T-helper 2 cell treated with Interferon-gamma antibody and Interleukin-4, amounts not matched to agents 5 μg/mL and 100 μg/mL, for 36 hours (primary cell): ENCODE measurements at places on chromosomes 3 and 15.
A peak's percentile ranks its signal among the peaks of the same experiment; 100 is the strongest.

- no peak for DNase-seq
- H3K4me3 ChIP-seq: peak overlapping the region; percentile 98
Observed at GRCh38 chr3:32952369-32953077, 1.1 kb downstream of the CCR4 start.

GRCh38 chr3:31728403-31728802 is 195.7 kb downstream of the STT3B start:
- H3K36me3 ChIP-seq: no peaks in the 10 kb centered on the region
- no peak overlapping the region for H3K27ac ChIP-seq
- peaks cover 4% of the 10 kb centered on the region for H3K27me3 ChIP-seq
- no peak overlapping the region for H3K4me3 ChIP-seq

DNA sequence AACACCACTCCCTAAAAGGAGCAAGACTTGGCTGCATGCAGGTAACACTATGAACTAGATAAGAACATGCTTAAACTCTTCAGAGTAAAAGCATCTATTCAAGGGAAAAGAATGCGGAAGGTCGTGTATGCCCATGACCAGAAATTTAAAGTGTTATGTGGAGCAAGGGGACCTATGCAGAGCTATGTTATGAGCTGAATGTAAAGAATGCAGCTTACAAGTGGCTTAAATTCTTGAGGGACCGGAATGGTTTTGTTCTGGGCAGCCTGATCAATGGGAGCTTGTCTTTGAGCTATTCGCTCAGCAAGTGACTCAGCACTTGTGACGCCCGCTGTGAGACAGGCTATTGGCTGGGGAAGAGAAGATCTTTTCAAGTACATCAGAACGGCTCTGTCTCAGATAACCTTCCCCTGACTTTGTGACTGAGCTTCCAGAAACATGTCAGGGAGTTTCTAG is 367.5 kb upstream of the THBS1 start:
- no peak overlapping the region for H3K27ac ChIP-seq
- H3K36me3 ChIP-seq: no peaks in the 10 kb centered on the region
- H3K27me3 ChIP-seq: peaks cover 18% of the 10 kb centered on the region

GRCh38 chr15:74530771-74531143 is 10.3 kb upstream of the ARID3B start:
- H3K4me3 ChIP-seq: no peak overlapping the region
- H3K36me3 ChIP-seq: no peaks in the 10 kb centered on the region
- H3K4me1 ChIP-seq: peaks cover 6% of the 10 kb centered on the region
- no peaks in the 10 kb centered on the region for H3K27me3 ChIP-seq
- DNase-seq: no peak

GRCh38 chr3:56219894-56220805 is 248.1 kb downstream of the ERC2 start:
- no peaks in the 10 kb centered on the region for H3K4me1 ChIP-seq
- H3K27ac ChIP-seq: no peak overlapping the region
- no peaks in the 10 kb centered on the region for H3K36me3 ChIP-seq
- H3K27me3 ChIP-seq: no peaks in the 10 kb centered on the region
- DNase-seq: no peak

DNA sequence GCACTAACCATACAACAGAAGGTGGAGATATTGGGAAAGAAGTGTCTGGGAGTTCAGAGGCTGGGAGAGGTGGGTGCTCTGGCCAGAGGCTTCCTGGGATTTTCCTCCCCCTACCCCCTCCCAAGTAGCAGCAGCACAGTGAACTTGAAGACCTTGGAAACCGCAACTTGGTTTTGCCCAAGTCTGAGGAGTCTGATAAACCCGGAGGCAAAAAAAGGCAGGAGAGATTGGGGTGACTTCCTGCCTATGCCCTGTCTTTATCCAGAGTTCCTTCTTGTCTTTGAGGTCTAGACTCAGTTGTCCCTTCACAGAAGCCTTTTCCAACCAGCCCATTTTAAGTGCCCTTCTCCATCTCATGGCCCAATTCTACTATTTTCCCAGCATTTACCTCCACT is 25.4 kb upstream of the THRB start:
- peaks cover 40% of the 10 kb centered on the region for H3K27me3 ChIP-seq
- H3K27ac ChIP-seq: no peak overlapping the region
- no peak overlapping the region for H3K4me3 ChIP-seq

DNA sequence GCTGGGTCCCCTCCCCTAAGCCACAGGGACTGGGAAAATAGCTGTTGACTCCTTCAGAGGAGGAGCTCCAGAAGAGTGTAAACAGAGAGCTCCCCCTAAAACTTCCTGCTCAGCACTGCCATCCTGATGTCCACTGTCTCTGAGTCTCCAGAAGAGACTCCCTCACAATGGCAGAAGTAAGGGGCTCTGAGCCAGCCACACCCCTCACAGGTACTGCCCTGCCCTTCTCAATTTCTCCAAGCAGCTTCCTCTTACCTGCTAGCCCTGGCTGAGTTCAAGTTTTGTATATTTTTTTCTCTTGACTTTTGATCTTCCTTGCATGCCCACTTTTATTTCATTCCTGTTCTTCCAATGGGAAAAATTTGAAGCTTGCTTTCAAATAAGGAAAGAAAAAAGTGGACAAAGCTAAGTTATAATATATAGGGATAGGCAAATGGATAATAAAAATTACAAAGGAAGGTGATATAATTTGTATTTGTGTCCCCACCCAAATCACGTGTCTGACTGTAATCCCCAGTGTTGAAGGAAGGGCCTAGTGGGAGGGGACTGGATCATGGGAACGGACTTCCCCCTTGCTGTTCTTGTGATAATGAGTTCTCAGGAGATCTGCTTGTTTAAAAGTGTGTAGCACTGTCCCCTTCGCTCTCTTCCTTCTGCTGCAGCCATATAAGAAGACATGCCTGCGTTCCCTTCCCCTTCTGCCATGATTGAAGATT is 442.2 kb upstream of the WNT5A start:
- H3K4me1 ChIP-seq: no peaks in the 10 kb centered on the region
- no peak overlapping the region for H3K27ac ChIP-seq
- no peak overlapping the region for H3K4me3 ChIP-seq

- H3K27me3 ChIP-seq: peaks cover 3% of the 10 kb centered on the region
- peak overlapping the region; percentile 28 for H3K4me3 ChIP-seq
- H3K4me1 ChIP-seq: peaks cover 14% of the 10 kb centered on the region
- H3K36me3 ChIP-seq: peaks cover 3% of the 10 kb centered on the region
Observed at GRCh38 chr15:68379759-68380290, 52.1 kb downstream of the ITGA11 start.
